ENCODE measurements at places on chromosomes 6 and 20.
A peak's percentile ranks its signal among the peaks of the same experiment; 100 is the strongest.

- no peak for DNase-seq
Observed at GRCh38 chr6:44621846-44622245, 234.3 kb downstream of the CDC5L start.

- no peak for DNase-seq
Observed at GRCh38 chr20:49624317-49624716, 56.4 kb upstream of the PTGIS start.

DNA sequence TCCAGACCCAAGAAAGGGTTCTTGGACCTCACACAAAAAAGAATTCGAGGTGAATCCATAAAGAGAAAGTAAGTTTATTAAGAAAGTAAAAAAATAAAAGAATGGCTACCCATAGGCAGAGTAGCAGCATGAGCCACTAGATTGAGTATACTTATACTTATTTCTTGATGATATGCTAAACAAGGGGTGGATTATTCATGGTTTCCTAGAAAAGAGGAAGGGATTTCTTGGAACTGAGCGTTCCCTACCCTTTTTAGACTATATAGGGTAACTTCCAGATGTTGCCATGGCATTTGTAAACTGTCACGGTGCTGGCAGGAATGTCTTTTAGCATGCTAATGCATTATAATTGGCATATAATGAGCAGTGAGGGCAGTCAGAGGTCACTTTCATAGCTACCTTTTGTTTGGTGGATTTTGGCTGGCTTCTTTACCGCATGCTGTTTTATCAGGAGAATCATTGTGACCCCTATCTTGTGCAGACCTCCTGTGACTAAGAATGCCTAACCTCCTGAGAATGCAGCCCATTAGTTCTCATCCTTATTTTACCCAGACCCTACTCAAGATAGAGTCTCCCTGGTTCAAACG lies 44.3 kb downstream of the TENT5A start:
- DNase-seq = no peak

GRCh38 chr6:156691018-156691417 lies 86.2 kb upstream of the ARID1B start:
- DNase-seq = no peak

DNA sequence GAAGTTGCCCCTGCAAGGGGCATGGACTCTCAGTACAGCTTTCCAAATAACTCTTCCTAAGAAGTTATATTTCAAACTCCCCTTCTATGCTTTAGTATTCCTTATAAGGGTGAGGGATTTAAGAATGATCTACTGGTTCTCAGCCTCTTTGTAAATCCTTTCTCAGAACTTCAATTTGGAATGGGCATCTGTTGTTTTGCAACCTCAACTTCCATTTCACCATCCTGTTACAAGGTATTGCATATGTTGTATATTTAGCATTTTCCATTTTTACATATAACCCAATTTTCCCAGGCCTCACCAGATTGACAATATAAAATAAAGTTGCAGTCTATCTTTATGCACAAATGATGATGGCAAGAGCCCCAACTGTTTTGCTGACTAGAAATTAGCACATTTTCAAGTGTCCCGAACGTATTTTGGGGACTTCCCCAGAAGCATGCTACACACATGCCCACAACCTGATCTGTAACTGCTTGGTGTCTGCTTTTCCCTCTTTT lies 154.9 kb upstream of the CARMIL1 start:
- DNase-seq = no peak

GRCh38 chr6:5270093-5270680 lies 8.9 kb downstream of the FARS2 start:
- DNase-seq = no peak

DNA sequence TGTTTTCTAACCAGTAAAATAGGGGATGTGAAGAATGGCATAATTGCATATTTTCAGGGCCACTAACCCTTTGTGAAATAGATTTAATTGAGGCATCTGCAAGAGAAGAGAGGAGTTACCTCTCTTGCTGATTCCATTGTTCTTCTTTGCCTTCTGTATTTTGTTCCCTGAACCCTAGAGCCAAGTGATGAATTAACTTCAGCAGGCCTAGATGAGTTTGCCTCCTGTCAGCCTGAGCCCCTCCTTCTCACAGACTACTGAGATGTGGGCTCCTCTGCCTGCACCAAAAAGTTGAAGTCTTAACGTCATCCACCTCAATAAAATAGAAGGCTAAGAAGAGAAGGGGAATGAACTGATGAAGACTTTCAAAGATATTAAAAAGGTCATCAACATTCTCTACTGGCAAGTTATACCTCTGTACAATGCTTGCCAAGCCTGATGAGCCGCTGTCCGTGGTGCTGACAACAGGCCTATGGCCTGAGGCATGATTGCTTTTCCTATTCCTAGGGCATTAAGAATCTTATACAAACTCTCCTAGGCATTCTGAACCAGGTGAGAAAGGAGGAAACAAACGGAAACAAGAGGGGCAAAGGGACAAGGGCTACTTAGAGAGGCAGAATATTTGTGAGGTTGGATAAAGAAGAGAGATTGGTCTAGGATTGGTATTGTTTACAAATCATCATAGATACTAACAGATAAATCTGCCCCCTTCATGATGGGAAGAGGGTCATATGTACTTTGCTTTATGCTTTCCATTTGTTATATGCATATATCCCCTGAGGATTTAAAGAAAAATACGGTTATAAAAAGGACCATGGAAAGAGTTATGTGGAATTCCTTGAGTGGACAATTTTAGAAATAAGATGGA lies 46.8 kb downstream of the CD24 start:
- no peak for DNase-seq

DNA sequence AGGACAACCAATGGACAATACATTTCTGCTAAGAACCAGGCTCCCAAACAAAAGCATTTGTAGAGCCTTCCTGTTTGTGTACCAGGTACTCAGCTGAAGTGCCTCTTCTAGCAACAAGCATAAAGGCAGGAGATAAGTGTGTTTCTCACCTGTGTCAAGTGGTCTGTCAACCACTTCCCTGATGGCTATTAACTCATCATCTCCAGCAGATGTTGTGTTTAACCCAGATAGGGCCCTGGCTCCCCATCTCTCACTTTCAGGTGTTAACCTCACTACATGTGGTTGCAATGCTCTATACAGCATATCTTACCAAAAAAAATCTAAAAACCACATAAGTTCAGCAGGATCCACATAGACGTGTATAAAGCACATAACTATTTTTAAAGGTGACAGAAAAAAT lies 9.6 kb upstream of the IL17A start:
- DNase-seq = no peak

- DNase-seq = no peak
Observed at GRCh38 chr6:41208439-41209106, 7.6 kb upstream of the TREML2 start.

DNA sequence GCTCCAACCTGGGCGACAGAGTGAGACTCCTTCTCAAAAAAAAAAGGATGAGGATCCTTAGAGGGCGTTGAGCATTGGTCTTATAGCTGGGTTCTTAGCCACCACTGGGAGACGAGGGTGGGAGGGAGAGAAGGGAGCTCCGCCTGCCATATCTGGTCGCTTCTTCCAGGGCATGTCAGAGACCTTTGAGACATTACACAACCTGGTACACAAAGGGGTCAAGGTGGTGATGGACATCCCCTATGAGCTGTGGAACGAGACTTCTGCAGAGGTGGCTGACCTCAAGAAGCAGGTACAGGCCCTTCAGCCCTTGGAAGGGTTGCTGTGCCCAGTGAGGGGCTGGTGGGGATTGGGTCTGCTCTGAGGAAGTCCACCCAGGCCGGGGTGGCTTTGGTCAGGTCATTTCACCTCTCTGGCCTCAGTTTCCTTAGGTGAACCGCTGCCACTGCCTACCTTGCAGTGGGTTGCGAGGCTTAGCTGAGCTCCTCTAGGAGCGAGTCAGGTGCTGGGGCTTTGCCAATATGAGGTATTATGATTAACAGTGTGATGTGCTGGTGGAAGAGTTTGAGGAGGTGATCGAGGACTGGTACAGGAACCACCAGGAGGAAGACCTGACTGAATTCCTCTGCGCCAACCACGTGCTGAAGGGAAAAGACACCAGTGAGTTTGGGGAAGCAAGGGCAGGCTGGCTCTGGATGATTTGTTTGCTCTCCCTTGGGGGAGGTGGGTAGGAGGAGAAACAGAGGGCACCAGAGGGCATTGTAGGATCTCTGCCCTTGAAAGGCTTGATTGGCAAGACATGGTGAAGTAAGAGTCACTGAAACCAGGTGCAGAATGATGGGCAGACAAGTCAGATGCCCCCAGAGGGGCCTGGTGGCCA lies 8.5 kb downstream of the CNPY3 start:
- no peak for DNase-seq

GRCh38 chr6:165987483-165988301 lies 180.0 kb downstream of the TBXT start:
- DNase-seq = no peak

DNA sequence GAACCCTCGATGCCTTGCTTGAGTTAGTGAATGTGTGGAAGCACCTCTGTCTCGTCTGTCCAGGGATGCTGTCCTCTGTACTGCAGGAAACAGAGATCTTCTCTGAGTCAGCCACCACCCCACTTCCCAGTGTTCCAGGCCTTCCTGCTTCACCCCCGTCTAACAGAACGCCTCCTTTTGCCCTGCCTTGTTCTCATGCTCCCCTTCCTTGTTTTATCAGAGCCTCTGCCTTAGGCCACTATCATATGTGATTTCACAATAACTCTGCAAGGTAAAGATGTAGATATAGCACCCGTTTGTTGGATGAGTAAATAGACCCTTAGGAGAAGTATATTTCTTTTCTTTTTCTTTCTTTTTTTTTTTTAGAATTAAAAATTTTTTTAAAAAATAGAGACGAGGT lies 106.7 kb upstream of the CLDN20 start:
- DNase-seq = no peak

DNA sequence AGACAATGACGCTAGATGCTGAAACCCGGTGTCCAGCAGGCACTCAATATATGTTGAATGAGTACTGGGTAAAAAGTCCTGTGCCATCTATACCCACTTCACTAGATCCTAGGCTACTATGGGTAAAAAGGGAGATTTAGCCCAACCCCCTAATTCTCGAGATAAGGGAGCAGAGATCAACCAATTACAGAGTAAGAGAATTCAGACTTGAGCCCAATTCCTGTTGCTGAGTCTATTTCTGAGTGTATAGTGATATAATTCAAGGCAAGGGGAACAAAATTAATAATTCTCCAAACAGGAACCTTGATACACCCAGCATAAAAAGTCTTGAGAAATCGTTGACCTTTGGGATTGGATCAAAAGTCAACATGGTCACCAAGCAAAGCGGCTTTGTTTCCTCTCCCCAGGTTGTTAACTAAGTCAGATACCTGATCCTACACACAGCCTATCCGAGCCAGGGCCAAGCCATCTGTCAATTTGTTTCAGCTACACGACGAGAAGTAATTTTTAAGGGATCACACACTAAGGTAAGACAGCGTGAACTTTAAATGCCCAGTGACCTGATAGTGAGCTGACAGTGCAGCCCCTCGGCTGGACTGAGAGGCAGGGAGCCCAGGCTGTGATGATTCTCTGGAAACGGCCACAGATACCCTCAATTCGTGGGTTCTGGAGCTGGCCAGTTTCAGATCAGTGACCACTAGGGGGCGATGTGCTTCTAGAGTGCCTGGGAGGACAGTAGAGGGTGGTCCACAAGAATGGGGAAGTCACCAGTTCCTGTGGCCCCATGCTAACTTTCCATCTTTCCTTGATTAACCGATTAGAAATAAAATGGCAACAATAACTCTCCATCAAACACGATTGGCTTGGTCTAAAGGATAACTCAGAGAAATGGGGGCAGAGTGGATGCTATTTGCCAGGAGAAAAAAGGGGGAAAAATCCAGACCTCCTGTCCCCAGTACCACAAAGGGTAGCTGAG lies 46.2 kb downstream of the SLC22A23 start:
- DNase-seq = peak; percentile 50

- no peak for DNase-seq
Observed at GRCh38 chr6:154267508-154268106, 89.0 kb downstream of the IPCEF1 start.

DNA sequence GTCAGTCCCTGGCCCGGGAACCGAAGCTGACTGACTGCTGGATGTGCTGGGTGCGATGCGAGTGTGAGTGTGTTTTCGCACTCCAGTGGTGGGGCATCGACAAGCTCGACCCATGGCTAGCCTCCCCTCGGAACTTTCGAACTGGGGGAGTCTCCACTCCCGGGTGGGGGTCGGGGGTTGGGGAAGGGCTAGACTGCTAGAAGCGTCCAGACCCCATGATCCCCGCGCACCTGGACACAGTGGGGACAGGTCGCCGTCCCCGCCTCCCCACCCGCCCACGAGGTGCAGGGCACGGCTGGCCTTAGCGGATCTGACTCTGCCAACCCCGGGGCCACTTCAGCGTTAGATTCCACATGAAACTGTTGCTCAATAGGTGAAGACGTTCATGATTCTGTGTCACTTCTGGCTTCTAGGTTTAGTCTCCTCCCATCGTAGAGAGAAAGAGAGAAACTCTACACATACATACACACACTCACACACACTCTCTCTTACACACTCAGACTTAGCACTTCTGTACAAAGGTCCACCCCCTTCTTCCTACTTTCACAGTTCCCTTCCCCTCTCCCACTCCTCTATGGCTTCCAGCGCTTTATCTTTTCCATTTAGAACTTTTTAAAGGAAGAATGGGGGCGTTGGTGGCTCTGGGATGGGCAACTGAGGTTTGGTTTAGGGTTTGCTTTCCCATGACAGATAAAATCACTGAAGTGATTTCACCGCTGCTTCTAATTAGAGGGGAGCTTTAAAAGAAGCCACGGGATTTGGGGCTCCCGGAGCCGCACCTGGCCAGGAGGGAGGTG lies 5.1 kb upstream of the TFAP2A start:
- no peak for DNase-seq

DNA sequence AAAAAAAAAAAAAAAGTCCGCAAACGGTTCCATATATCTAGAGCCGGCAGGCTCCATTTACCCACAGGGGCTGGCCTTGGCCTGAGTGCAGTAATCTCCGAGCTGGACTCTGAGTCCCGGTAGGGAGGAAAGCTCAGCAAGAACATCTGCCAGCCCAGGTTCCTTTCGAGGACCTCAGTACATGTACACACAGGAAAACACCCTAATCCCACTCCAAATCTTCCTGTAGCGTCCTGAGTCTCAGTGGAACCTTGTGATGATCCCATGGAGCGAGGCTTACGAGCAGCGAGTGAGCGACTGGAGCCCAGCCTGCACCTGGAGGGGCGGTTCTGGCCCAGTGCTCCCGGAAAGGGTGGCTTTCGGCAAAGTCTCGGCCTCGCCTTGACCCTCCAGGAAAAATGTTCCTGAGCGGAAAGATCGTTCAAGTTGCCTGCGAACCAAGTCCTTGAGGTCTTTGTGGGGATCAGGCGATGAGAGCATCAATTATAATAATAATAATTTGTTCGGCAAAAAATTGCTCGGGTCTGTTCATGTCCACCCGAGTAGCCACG lies 32.1 kb downstream of the PRSS16 start:
- no peak for DNase-seq

- DNase-seq = no peak
Observed at GRCh38 chr6:36757943-36758508, 60.4 kb downstream of the RAB44 start.

- DNase-seq = no peak
Observed at GRCh38 chr20:56372850-56373249, 14.1 kb downstream of the FAM210B start.

DNA sequence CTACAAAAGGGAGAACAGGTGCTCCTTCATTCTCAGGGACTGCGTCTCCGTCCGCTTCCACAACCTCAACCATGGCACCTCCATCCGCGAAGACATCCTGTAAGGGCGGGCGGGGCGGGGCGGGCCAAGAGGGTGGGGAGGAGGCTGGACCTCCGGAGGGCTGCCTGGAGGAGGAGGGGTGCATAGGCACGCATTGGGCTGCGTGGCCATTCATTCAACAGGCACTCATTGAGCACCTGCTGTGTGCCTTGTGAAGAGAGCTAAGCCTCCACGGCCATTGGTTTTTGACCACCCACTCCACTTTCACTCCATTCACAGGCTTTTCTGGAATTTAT lies 435 bp downstream of the ZSWIM3 start:
- DNase-seq = no peak
